ENCODE measurements at places on chromosomes 7 and 10.

GRCh38 chr10:20624642-20625041, 272.5 kb downstream of the NEBL start:
- DNase-seq: no peak

GRCh38 chr7:65966146-65966545, 15.9 kb downstream of the GUSB start:
- no peak for DNase-seq

DNA sequence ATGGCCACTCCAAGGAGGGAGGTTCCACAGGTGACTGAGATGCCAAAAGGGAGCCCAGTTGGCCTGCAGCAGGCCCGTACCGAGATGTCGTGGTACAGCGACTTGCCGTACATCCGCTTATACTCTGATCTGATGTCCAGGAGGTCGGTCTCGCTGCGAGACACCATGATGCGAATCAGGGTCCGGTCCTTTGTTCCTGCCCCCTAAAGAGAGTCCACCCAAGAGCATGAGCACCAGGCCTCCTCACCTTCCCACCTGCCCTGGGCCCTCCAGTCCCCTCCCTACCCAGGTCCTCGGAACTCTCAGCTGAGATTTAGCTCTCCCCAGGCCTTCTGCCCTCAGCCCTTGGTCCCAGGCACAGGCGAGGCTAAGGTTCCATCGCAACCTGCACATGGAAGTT, 25.0 kb downstream of the PLAC9 start:
- no peak for DNase-seq

- no peak for DNase-seq
Measured at GRCh38 chr7:142866361-142867096, 11.7 kb downstream of the EPHB6 start.

GRCh38 chr7:26369593-26369992, 77.9 kb downstream of the SNX10 start:
- DNase-seq: no peak

DNA sequence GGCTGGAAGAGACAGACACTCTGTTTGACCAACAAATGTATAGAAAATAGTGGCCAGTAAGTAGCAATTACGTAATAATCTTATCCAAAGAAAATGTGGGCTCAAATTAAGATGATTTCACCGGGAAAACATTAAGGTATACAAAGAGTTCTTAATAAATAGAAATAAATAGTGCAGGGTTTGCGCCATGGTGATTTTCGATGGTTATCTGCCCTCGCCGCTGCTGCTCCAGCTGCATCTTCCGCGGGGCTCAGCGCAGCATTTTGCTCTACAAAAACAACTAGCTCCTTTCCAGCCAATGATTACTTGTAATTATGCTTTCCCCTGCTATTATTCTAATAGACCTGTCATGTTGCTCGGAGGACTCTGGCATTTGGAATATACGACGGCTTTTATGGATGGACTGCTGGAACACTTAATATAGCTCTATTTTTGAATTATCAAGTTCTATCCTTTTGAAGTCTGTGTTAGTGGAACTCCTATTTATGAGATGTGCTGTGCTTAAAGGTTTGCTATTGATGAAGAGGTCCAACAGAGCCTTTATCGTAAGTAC, 103.8 kb downstream of the BUB3 start:
- DNase-seq: no peak

- DNase-seq: no peak
Measured at GRCh38 chr7:101278461-101279292, 33.8 kb upstream of the FIS1 start.

DNA sequence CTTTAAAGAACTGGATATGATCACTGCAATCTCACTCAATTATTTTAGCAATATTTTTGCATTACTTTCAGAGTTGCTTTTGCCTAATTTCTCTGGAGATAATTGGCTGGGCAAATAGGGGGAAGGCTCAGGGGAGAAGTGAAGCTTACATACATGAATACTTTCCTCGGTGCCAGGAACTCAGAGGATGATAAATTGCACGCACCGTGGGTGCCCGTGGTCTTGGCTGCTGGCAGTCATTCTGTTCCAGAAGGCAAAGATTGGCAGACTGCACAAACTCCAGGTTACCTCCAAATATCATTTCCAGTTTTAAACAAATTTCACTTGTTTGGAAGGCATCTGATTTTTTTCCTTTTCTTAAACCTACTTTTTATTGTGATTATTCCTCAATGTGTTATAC, 197.8 kb upstream of the TMEM72 start:
- no peak for DNase-seq

GRCh38 chr10:54722075-54722474, 79.0 kb downstream of the PCDH15 start:
- no peak for DNase-seq

GRCh38 chr10:10865913-10866312, 151.8 kb upstream of the CELF2 start:
- no peak for DNase-seq

- peak; percentile 57 for DNase-seq
Measured at GRCh38 chr10:119538632-119539358, 3.7 kb downstream of the RGS10 start.

DNA sequence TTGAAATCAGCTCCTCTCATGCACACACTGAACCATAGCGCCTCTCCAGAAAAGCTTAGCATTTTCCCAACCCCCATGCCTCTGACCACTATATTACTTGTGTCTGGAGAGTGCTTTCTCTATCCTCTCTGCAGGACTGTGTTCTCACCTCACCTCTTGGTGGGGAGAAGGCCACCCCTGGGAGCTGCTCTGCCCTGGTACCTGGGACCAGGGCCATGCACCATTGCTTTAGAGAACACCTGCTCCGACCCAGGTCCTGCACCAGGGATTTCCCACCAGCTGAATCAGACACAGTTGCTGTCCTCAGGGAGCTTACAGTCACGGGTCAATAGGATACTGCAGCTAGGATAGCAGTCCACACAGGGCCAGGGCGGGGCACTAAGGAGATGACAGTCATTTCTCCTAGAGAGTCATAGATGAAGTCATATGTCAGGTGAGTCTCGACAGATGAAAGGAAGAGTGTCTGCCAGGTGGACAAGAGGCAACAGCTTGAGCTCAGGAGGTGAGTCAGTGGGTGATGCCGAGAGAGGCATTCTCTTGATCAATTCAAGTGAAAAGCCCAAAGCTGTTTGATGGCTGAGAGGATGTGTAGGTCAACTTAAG, 619 bp upstream of the LMTK2 start:
- DNase-seq: peak; percentile 7

DNA sequence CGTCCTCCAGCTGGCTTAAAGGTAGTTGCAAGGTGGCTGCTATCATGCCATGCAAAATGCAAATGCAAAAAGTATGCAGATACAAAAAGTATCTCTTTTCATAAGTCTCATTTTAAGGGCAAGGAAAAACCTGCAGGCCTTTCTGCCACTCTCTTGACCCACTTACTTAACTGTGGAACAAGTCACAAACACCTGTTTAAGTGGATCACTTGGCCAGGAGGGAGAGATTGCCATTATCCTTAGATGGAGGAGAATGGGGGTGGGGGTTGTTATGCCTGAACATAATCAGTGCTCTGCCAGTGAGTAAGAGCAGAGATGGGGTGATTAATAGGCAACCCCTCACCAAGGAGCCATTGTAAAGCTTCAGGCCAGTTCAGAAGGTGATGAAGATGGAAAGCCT, 25.1 kb upstream of the HERPUD2 start:
- no peak for DNase-seq

GRCh38 chr10:16009785-16010184, 149.5 kb upstream of the MINDY3 start:
- no peak for DNase-seq

- no peak for DNase-seq
Measured at GRCh38 chr10:71765176-71765904, 8.0 kb downstream of the VSIR start.

DNA sequence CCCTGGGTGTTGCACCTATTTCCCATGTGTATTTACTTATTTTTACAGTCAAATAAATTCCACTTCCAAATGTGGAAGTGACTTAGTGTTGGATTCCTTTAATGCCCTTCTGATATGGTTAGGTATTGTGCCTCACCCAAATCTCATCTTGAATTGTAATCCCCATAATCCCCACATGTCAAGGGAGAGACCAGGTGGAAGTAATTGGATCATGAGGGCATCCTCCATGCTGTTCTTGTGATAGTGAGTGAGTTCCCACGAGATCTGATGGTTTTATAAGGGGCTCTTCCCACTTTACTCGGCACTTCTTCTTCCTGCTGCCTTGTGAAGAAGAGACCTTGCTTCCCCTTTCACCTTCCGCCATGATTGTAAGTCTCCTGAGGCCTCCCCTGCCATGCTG, 136.9 kb downstream of the SNX10 start:
- DNase-seq: no peak

GRCh38 chr7:70654979-70655378, 477.0 kb upstream of the GALNT17 start:
- no peak for DNase-seq

- no peak for DNase-seq
Measured at GRCh38 chr7:70734411-70734810, 397.5 kb upstream of the GALNT17 start.

- no peak for DNase-seq
Measured at GRCh38 chr10:43854007-43854406, 205.3 kb upstream of the ZNF32 start.

DNA sequence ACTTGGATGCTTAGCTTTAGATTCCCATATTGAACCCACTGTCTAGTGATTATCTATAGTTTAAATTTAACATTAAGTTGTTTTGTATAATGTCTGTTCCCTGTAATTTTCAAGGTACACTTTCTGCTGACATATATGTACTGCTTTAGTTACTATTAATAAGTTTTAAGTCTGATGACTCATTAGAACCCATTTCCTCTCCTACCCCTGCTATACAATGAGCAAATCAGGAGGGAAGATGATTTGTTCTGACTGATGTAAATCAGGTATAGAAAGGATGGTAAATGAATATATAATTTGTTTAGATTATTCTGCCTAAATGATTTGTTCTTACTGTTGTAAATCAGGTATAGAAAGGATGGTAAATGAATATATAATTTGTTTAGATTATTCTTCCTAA, 691.8 kb downstream of the NXPH1 start:
- DNase-seq: no peak

DNA sequence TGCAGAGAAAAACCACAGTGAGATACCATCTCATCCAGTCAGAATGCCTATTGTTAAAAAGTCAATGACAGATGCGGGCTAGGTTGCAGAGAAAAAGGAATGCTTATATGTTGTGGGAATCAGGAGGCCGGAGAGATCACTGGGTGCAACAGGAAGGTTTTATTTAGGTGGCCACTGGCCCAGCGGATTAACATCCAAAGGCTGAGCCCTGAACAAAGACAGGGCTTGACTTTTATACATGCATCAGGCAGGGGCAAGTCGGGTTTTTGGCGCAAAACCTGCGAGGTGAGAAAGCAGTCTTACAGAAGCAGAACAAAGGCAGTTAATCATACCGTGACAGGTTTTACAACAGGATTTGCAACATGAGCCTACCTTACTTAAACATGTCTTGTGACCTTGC, 620 bp downstream of the ZNF117 start:
- no peak for DNase-seq

DNA sequence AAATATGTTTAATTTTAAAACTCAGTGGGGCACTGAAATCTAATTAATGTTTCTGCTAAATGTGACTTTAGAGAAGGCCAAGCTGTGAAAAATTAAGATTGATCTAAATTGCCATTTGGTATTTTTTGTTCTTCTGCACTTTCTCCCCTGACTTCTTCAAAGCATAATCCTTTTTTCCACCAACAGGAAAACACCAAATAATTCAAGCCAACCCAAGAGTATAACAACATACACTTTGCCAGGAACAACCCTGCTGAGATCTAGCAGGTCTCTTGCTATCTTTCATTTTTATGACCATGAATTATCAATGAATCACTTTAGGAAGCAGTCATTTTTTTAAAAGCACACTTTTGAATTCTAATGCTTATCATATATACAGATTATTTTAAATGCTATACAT, 100.1 kb downstream of the USP6NL start:
- DNase-seq: no peak

- DNase-seq: no peak
Measured at GRCh38 chr10:62388328-62388727, 14.2 kb downstream of the ZNF365 start.

- no peak for DNase-seq
Measured at GRCh38 chr7:112500619-112501018, 19.8 kb downstream of the LSMEM1 start.

GRCh38 chr7:66076462-66077329, 1.1 kb downstream of the ASL start:
- no peak for DNase-seq

DNA sequence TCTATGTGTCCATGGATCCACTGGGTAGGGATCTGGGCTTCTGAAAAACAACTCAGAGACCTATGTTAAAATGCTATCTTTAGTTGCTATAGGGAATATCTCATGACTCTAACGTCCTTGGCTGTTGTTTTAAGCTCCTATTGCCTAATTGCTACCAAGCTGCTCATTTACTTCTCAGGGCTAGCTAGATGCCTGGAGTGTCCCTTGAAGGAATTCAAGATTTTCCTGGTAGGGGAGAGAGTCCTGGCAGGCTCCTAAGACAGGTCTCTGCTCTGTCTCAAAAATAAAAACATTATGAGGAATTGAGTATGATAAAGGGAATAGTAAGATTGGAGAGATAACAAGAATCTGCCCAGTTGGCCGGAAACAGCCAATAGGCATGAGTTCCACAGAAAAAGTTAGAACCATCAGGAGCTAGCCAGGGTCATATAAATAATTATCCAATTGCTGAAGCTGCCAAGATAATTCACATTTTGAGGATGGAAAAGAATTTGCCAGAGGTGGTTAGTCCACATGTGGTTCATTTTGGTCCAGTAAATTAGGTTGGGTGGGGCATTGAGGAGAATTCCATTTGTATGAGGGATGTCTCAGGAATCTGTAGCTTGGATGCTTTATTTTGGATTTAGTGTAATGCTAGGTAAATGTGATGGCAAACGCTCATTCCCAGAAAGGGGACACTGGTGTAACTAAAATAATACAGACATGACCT, 362.7 kb upstream of the VSTM2A start:
- DNase-seq: no peak

DNA sequence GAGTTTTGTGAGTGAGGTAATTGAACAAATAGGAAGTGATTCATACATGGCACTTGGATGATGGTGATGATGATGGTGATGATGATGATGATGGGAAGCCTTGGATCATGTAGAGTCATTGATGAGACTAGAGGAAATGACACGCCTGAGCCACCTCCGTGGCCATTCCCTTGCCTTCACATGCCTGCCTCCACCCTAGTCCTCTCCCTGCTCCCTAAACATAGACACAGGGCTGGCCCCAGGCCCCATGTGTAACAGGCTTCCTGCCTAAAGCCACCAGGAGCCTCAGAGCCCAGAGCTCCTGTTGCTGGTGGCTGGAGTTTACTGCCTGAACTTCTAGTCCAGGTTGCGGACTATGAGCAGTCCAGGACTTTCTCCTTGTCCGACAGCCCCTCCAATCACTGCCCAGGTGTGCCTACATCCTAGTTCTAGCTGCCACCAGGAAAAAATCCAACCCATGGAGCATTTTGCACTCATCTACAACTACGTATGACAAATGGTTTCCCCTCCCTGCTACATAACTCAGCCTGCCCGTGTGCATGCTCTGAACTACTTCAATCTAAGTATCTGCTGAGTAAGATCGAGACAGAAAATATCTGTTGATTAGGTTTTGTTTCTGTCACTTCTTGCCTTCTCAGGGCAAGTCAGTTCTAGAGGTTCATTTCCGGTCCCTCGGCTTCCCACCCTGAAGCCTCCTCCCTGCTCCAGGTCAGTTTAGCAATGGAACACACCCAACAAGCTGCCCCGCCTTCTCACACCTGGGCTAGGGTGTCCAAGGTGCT, 35.5 kb upstream of the KDM7A start:
- DNase-seq: peak; percentile 60
